ENCODE measurements at places on chromosomes 3 and 15.

DNA sequence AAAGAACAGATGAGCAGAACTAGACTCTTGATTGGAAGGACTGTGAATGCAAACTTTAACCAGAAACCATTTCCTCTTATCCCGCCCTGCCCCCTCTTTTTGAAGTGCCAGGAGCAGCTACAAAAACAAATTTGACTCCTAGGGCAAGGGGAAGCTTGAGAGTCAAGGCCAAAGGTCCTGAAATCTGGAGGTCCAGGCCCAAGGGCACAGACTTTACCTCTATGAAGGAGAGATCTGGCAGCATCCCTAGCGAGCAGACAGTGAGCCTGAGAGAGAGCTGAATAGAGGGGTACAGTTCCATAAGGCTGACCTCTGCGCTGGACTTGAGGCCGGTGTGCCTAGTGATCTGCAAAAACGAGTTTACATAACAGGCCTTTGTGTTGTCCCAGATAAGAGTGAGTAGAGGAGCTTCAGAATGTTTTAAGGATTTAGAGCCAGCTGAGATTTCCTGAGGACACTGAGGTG, 5.1 kb downstream of the RAB43 start:
- no peak for DNase-seq

- no peak for DNase-seq
Observed at GRCh38 chr15:66763186-66764071, 61.4 kb downstream of the SMAD6 start.

DNA sequence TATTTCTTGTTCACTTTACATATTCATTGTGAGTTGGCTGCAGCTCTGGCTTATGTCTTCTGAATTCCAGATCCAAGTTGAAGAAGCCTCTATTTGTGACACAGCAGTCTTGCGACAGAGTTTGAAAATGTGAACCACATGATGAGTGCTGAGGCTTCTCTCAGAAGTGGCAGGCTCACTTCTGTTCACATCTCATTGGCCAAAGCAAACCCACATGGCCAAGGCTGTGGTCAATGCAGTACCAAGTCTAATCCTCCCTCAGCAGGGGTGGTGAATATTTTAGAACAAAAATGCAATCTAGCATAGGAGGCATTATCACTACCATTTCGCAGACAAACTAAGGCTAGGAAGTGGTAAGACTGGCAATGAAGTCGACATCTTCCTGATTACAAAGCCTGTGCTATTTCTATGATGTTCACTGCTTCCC, 45.2 kb downstream of the CDCP1 start:
- no peak for DNase-seq

DNA sequence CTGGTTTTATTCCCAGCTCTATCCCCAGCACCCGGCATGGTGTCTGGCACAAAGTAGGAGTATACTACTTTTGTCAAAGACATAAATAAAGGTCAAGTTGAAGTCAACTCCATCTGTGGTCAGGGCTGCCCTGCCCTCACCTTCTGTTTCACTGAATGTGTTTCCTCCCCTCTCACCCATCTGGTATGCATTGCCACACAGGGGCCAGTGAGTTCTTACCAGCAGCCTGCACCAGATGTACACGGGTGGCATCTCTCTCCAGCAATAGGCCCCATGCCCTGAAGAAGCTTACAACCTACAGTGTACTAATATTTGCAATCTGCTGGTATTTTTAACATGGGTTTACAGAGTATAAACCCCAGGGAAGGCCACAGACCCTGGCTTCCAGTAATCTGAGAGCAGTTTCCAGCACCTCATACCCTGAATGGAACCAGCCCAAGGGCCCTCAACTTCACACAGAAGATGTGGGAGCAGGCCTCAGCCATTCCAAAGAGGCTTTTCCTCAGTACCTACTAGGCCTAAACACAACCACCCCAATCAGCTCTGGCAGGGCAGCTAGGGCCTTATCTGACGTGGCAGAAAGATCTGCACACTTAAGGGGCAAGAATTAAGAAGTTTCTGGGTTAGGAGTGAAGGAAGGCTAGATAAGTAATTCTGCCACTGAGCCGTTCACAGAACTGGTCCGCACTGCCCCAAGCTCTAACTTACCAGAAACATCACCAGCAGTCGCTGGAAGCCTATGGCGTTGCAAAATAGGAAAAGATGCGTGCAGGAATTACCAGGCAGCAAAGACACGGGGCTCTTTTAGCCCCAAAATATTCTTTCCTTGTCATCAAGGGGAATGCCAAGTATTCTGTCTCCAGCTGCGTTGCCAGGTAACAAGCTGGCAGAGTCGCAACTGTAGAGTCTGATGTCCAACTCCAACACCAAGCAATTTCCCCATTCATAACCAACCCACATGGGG, 2.1 kb downstream of the IDH2 start:
- no peak for DNase-seq

GRCh38 chr3:74054566-74054965, 429.8 kb upstream of the PDZRN3 start:
- DNase-seq, result no peak
